Nucleus accumbens (tissue), 56 donors: ENCODE measurements at places on chromosomes 13 and 19.

DNA sequence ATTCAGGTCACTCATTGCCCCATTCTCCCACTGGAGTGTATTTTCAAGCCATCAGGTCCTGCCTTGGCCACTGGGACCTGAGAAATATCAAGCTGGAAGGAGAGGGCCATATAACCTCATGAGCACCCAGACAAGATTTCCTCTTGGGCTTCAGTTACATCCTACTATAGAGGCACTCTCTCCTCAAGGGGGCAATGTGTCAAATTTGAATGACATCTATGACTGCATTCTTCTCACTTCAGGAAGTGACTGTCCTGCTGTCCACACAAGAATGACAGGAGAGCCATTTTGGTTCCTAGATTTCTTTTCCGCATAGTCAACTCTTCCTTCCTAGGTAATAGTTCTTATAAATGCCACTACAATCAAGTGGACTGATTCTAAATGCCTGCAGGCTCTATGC lies 416.2 kb downstream of the DIAPH3 start:
- no peak for DNase-seq

DNA sequence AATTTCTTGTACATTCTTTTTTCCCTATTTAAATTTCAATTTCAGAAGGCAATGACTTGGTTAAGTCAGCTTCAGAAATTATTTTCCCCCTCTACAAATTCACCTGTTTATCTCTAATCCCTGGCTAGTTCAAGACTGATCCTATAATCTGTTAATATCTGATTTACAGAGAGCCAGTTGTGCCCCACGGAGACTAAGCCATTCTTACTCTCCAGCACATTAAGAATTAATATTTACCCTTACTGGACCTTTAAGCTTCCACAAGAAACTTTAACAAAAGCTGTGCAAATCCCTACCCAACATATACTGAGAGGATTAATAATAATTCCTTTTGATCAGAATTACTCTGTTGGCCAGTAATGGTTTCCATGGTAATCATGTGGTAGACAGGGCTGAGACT lies 786.2 kb downstream of the PCDH9 start:
- DNase-seq: no peak

GRCh38 chr13:37652596-37652995 lies 54.0 kb upstream of the POSTN start:
- DNase-seq: no peak

GRCh38 chr13:27678306-27679040 lies 56.8 kb downstream of the POLR1D start:
- DNase-seq: no peak

DNA sequence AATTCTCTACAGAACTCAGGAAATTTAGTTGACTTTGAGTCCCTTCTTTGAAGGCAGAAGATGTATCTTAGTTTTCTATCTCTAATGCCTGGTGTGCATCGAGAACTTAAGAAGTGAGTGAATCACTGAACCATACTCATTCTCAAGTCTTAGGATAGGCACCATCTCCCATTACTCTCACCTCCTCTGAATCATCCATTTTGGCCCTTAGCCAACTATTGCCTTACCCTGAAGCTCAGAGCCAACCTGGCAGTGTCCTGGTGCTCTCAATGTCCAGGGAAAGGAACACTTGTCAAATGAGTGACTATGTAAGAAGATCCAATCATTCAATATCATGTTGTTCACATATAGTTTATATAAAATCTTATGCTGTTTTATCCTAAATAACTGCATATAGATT lies 146.6 kb downstream of the RGCC start:
- no peak for DNase-seq

- no peak for DNase-seq
Observed at GRCh38 chr13:24218977-24219376, 58.5 kb downstream of the SPATA13 start.

GRCh38 chr19:31214997-31215396 lies 134.2 kb downstream of the TSHZ3 start:
- DNase-seq: no peak

DNA sequence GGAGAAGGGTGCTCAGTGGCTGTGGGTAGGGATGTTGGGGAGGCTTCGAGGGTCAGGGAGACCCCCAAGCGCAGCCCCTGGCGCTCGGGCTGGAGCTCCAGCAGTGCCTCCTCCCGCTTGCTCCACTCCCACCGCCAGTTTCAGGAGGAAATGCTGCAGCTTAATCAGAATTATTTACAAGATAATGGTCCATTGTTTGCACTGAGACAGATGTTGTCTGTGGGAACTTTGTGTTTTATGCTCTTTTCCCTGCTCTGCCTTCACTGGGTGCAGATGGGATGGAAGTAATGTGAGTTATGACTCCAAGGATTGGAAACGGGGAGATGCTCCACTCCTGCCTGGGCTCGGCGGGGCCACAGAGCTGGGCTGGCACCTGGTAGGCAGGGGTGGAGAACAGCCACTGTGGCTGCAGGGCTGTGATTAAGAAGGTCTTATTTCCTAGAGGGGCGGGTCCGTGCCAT lies 192.4 kb downstream of the ZNF536 start:
- peak; percentile 17 for DNase-seq

DNA sequence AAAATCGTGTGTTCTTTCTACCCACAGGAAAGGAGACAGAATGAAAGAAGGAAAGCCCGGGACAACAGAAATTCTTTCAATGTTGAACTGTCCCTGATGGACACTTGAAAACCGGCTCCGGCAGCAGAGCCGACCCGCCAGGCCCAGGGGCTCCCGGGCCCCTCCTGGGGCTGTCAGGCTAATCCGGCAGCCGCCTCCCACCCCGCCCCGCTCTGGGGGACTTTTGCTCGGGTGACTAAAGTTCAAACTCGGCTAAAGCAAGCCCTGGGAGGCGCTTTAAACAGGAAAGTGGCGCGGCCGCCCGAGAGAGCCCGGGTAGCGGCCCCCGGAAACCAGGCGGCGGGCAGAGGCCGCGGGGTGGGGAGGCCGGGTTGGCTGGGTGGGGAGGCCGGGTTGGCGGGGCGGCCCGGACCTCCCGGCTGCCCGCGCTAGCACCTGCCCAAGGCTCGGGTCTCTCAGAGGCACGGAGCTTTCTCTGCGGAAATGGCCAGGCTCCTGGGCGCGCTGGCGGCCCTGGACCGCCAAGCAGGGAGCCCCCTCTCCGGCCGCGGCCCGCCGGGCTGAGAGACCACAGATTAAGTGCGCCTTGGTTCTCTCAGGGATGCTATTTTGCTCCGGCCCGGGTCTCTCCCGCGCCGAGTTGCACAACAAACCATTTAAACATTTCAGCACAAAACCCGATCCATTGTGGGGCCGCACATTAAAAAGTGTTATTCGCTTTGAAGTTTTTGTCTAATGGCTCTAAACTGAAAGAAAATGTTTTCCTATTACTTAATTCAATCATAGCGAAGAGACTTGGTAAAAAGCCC lies 2.6 kb upstream of the GSX1 start:
- DNase-seq: no peak

GRCh38 chr19:29858000-29858596 lies 46.3 kb downstream of the CCNE1 start:
- DNase-seq: no peak

DNA sequence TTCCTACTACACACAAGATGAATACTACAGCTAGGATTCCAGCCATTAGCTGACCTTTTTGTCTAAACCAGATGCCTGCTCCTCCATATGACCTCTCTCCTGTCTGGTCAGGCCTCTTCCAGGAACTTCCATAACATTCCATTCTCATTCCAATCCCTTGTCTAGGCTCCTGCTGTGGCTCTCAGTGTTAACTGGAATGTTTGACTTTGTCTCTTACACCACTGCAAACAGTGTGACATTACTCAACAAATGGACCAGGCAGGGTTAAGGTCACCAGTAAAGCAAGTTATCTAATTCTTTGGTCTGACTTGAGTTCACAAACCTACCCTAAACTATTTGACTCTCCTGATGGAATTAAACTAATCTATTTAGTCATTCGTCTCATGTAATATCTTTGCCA lies 2.1 kb upstream of the GPC6 start:
- DNase-seq: no peak

DNA sequence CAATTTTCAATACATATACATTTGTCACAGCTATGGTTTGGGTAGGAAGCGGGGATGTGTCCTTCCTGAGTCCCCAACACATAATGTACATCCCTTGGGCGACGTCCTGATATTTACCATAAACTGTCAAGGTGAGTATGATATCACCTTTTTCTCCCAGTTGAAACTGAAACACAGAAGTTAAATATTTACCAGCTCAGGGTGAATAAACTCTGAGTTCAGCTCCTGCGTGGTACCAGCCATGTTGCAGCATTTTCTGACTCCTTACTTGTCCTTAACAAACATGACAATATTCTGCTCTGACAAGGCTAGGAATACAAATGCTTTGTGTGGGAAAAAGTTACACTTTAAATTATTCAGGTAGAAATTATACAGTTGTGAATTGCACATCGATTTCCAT lies 294.2 kb downstream of the TEX29 start:
- DNase-seq: no peak

GRCh38 chr19:29487432-29487831 lies 38.4 kb upstream of the VSTM2B start:
- no peak for DNase-seq

- no peak for DNase-seq
Observed at GRCh38 chr19:9054765-9055164, 32.1 kb upstream of the OR1M1 start.

- DNase-seq: no peak
Observed at GRCh38 chr13:100209857-100210825, 121.2 kb downstream of the PCCA start.

DNA sequence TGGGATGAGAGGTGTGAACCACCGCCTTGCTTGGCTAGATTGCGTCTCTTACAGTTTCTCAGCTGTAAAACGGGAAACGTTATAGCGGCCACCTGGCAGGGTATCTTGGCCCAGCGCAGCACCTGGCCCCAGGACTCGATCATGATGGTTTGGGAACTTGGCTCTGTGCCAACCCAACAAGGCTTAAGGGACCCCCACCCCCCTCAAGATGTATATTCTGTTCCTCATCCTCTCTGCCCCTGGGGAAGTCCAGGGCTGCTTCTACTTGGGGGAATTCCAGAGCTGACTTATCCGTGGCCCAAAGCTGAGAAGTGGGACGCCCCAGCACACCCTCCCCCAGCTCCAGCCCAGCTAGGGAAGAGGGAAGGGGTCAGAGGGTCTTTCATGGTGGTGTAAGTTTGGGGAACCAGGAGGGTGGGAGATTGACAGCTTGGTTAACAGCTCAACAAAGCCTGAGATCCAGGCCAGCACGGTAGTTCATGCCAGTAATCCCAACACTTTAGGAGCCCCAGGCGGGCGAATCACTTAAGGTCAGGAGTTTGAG lies 695 bp downstream of the ICAM1 start:
- no peak for DNase-seq

- no peak for DNase-seq
Observed at GRCh38 chr13:50809133-50810090, 34.1 kb downstream of the DLEU7 start.

DNA sequence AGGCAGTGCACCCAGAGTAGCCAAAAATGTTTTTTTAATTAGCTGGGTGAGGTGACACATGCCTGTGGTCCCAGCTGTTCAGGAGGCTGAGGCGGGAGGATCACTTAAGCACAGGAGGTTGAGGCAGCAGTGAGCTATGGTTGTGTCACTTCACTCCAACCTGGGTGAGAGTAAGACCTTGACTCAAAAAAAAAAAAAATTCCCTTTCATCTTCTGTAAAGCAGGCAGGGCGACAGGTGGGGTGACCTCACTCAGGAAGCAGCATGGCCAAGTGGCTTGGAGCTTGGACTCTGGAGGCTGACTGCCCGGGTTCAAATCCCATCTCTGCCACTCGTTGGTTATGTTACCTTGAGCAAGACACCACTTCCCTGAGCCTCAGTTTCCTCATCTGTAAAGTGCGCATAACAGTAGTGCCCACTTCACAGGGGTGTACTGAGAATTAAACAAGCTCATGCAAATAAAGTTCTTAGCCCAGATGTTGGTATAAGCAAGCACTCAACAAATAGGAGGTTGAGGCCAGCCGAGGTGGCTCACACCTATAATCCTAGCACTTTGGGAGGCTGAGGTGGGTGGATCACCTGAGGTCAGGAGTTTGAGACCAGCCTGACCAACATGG lies 48.3 kb downstream of the MAP4K1 start:
- DNase-seq: no peak

DNA sequence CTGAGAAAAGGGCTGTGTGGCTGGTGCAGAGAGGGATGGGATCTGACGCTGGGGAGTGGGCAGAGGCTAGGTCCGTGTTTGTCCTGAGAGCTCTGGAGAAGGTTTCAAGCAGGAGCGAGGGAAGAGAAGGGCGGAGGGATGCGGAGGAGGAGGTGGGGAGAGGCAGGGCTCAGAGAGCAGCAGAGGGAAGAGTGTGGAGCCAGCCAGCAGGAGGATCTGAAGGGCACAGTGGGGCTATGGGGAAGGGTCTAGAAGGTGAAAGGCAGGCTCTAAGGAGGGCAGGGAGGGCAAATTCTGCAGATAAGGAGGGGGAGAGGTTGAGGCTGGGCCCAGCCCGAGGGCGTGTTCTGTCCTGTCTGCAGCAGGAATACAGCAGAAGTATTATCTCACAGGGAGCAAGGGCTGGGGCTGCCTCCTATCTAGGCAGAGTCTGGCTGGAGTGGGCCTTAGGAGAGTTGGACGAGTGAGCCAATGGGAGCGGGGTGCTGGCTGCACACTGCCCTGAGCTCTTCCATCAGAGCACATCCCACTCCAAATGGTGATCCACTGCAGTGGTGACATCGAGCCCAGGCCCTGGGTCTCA lies 6.1 kb downstream of the AP2A1 start:
- no peak for DNase-seq

GRCh38 chr19:2588081-2588777 lies 112.3 kb downstream of the GADD45B start:
- DNase-seq: no peak

DNA sequence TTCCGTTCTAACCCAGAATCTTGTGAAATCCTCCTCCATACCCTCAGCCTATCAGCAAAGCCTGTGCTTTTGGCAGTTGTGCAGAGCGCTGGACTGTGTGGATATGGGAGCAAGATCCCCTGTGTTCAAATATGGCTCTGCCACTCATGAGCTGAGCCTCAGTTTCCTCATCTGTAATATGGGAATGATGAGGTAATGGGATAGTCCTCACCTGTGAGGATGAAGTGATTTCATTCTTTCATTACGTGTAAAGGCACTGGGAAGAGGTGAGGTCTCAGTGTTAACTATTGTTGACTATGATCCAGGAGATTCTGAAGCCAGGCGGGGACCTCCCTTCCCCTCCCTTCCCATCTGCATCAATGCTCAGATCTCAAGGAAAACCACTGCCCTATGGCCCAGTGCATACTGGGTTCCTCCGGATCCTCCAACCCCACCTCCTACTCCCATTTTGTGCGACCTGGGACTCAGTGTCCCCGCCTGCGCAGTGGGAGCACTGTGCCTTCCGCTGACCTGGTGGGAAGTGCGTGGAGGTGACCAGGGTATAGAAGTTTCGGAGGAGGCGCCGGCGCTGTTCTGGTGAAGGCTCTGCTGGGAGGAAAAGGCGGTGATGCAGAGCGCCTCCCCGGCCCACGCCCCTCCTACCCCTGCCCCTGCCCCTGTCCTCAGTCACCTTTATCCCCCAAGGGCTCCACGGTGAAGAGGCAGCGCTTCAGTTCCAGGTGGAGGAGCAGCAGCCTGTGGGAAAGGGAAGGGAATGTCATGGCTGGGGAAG lies 5.0 kb downstream of the FUZ start:
- DNase-seq: no peak

- no peak for DNase-seq
Observed at GRCh38 chr13:48579165-48579918, 46.5 kb upstream of the RCBTB2 start.

- peak; percentile 45 for DNase-seq
Observed at GRCh38 chr19:42386974-42387707, 3.0 kb downstream of the CNFN start.
